ENCODE measurements at places on chromosomes 3 and 15. TPM values are rescaled to one million over a fixed set of nuclear protein-coding genes. Genes with fewer than 3 reads are reported as not detected.

Gene LYSMD2
- 5.1 TPM for total RNA-seq

Gene IQCB1
- total RNA-seq: 21.8 TPM

Gene SPATA12
- total RNA-seq: 0.08 TPM

Gene PP2D1
- not detected for total RNA-seq

Gene SCG5
- 2.0 TPM for total RNA-seq

Gene UBR1
- 32.5 TPM for total RNA-seq
